Chondrocyte (in vitro differentiated cells): ENCODE measurements at places on chromosomes 6 and 20. TPM values are rescaled to one million over a fixed set of nuclear protein-coding genes. Genes with fewer than 3 reads are reported as not detected.

Gene RAB22A
- 25.2 to 29.0 TPM (median 26.4 TPM) in 3 replicates for total RNA-seq

Gene LPA
- total RNA-seq = 0.31 TPM in 1 of 3 replicates, not detected in the others

Gene PHACTR3
- not detected in 3 replicates for total RNA-seq

Gene GPLD1
- total RNA-seq = 4.2 to 4.4 TPM (median 4.2 TPM) in 3 replicates

Gene RBPJL
- total RNA-seq = not detected in 3 replicates

Gene BMP5
- not detected in 3 replicates for total RNA-seq

- no peaks in the 10 kb centered on the region for H3K36me3 ChIP-seq
- no peak overlapping the region for H3K27ac ChIP-seq
- no peaks in the 10 kb centered on the region for H3K4me1 ChIP-seq
Measured at GRCh38 chr6:128725271-128726233, 157.4 kb upstream of the LAMA2 start.

- H3K27me3 ChIP-seq = no peaks in the 10 kb centered on the region
- peaks cover 16% of the 10 kb centered on the region for H3K4me1 ChIP-seq
- DNase-seq = no peak
- H3K27ac ChIP-seq = no peak overlapping the region
- H3K4me3 ChIP-seq = no peak overlapping the region
Measured at GRCh38 chr6:157168471-157168870, 154.8 kb downstream of the TMEM242 start.

DNA sequence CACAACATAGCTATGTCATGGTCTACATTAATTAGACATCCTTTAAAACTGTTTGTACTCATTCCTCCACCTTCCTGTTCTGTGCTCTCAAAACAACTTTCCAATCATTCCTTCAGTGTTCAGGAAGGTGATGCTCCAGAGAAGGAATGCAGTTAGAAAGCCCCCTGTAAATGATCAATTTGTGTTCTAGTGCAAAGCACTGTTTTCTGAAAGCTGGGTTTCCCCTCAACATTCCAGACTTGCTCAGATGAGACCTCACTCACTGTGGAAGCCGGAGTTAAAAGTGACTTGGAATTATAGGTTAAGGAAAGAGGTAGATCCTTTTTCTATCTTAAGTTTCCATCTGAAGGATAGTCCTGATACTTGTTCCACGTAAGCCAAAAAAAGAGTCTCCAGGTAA lies 95.9 kb downstream of the BMP2 start:
- peaks cover 39% of the 10 kb centered on the region for H3K27me3 ChIP-seq
- H3K4me1 ChIP-seq = no peaks in the 10 kb centered on the region
- H3K4me3 ChIP-seq = no peak overlapping the region
- DNase-seq = no peak
- no peaks in the 10 kb centered on the region for H3K36me3 ChIP-seq

- H3K4me1 ChIP-seq = peaks cover 8% of the 10 kb centered on the region
- DNase-seq = no peak
- peaks cover 10% of the 10 kb centered on the region for H3K27me3 ChIP-seq
- H3K4me3 ChIP-seq = no peak overlapping the region
- no peaks in the 10 kb centered on the region for H3K36me3 ChIP-seq
Measured at GRCh38 chr20:4613718-4614620, 107.7 kb upstream of the PRND start.

DNA sequence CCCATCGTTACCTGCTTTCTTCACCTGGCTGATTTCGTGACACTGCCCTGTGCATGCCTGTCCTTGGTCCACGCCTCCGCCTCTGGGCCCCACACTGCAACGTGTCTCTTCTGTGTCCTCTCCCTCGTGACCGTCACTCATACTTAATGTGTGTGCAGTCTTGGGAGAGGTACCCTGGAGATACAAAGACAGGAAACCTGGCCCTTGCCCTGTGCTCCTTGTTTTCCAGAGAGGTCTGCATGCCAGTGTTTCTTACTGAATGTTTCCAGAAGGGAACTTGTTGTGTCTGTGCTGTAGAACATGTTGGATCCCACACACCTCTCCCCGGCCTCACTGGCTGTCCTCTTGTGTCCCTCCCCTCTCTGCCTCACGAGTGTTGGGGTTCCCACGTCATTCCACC lies 45.8 kb downstream of the SNX9 start:
- DNase-seq = no peak
- no peaks in the 10 kb centered on the region for H3K27me3 ChIP-seq
- H3K27ac ChIP-seq = no peak overlapping the region
- H3K36me3 ChIP-seq = peaks cover 3% of the 10 kb centered on the region
- H3K4me3 ChIP-seq = no peak overlapping the region

- no peaks in the 10 kb centered on the region for H3K27me3 ChIP-seq
- no peaks in the 10 kb centered on the region for H3K36me3 ChIP-seq
- DNase-seq = no peak
- no peak overlapping the region for H3K27ac ChIP-seq
Measured at GRCh38 chr6:66948106-66948505, 1241.1 kb upstream of the EYS start.

DNA sequence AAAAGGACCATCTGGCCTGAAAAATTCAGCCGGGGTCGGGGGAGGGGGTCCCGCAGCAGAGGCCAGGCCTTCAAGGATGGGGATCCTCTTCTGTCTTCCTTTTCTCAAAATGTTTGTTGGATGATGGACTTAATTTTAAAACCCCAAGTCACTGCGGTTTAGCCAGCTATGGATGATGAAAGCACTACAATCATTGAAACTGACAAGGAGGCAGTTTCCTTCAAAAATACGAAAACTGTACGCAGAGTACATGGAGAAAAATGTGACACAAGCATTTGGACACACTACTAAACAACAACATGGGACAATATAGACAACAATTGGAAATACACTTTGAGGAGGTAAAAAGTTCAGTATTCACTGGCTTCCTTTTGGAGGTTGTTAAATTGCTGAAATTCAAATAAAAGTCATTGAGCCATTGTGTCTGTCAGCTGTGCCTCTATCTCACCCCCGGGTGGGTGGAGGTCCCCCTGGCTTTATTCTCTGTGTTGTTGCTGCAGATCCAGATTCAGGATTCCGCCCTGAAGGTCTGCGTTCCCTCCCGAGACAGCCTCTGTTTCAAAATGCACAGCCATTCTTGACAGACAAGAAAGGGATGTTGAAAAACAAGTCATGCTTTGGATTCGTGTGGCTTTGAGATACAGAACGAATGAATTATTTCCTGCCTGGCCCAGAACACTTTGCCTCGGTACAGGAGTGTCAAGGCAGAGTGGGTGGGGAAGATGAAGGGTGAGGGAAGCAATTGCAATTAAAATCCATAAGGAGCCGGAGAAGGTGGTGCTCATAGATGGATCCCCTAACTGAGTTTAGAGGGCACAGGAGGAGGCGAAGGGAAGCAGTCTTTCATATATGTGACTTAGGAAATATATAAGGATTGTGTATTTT lies 118.2 kb downstream of the TTLL2 start:
- peaks cover 3% of the 10 kb centered on the region for H3K4me1 ChIP-seq
- no peaks in the 10 kb centered on the region for H3K36me3 ChIP-seq
- H3K4me3 ChIP-seq = no peak overlapping the region
- no peak overlapping the region for H3K27ac ChIP-seq
- DNase-seq = no peak
- peaks cover 27% of the 10 kb centered on the region for H3K27me3 ChIP-seq

- peak overlapping the region; percentile 51 for H3K4me3 ChIP-seq
- H3K27ac ChIP-seq = peak overlapping the region; percentile 91
- DNase-seq = no peak
- H3K36me3 ChIP-seq = no peaks in the 10 kb centered on the region
Measured at GRCh38 chr6:14876778-14877613, 368.9 kb upstream of the JARID2 start.

DNA sequence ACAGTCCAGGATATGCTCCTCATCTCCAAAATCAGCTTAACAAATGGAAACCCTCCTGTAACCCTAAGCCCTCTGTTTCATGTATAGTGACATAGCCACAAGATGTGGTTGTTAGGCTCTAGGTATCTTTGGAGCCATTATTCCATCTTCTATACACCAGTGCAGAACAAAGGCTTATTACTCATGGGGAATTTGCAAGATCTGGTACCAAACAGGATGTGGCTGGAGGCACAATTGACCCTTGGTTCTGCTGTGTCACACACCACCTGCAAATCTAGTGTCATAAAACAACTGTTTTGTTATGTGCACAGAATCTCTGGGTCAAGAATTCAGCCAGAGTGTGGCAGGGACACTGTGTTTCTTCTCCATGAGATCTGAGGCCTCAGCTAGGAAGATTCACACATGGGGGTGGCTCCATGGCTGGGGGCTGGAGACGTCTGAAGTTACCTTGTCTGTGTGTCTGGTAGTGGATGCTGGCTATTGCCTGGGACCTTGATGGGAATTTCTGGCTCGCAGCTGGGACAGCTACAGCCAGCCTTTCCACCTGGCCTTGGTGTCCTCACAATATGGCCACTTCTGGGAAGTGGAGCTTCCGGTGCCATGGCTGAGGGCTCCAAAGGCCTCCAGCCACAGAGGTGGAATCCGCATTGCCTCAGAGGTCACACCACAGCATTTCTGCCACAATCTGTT lies 369.9 kb downstream of the CDH26 start:
- H3K4me1 ChIP-seq = no peaks in the 10 kb centered on the region
- no peaks in the 10 kb centered on the region for H3K36me3 ChIP-seq
- H3K4me3 ChIP-seq = no peak overlapping the region

GRCh38 chr20:44028003-44028730 lies 113.5 kb downstream of the TOX2 start:
- no peaks in the 10 kb centered on the region for H3K4me1 ChIP-seq
- DNase-seq = no peak
- peaks cover 82% of the 10 kb centered on the region for H3K27me3 ChIP-seq
- H3K4me3 ChIP-seq = no peak overlapping the region
- no peak overlapping the region for H3K27ac ChIP-seq

GRCh38 chr6:108464418-108465097 lies 96.2 kb upstream of the FOXO3 start:
- no peaks in the 10 kb centered on the region for H3K27me3 ChIP-seq
- peaks cover 22% of the 10 kb centered on the region for H3K4me1 ChIP-seq
- no peak overlapping the region for H3K4me3 ChIP-seq
- no peak for DNase-seq
- H3K27ac ChIP-seq = no peak overlapping the region
- H3K36me3 ChIP-seq = no peaks in the 10 kb centered on the region
